SHP77 (cell line): ENCODE measurements at places on chromosomes 13 and 19.

GRCh38 chr13:111267205-111267604 lies 53.2 kb upstream of the TEX29 start:
- DNase-seq: no peak

DNA sequence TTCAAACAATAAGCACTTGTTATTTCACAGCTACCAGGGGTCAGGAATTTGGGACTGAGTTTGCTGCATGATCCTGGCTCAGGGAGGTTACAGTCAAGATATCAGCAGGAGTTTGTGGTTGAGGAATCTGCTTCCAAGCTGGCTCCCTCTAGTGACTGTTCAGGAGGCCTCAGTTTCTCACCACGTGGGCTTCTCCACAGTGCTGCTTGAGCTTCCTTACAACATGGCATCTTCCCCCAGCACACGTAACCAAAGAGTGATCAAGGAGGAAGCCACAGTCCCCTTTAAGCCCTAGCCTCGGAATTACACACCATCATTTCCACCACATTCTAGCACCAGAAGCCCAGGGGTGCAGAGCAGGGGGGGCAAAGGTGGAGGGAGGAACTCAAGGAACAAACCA lies 28.8 kb downstream of the CELF5 start:
- DNase-seq: no peak

GRCh38 chr13:62333466-62333865 lies 917.8 kb upstream of the PCDH20 start:
- no peak for DNase-seq

DNA sequence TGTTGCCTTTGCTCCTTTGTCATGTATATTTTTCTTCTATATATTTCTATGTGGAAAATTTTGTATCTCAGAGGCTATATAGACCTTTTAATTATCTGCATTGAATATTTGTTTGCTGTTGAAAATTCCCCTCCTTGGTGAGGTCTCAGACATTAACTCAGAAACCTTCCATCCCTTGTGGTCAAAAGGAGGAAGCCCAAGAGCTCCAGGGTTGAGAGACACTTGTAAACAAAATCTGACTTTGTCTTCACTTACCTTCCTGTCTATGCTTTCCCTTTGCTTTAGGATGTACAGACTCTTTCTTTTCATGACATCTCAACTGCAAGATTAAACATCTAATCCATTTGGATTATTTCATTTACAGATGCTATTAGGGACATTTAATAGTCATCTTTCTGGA lies 157.5 kb downstream of the PCDH20 start:
- no peak for DNase-seq

DNA sequence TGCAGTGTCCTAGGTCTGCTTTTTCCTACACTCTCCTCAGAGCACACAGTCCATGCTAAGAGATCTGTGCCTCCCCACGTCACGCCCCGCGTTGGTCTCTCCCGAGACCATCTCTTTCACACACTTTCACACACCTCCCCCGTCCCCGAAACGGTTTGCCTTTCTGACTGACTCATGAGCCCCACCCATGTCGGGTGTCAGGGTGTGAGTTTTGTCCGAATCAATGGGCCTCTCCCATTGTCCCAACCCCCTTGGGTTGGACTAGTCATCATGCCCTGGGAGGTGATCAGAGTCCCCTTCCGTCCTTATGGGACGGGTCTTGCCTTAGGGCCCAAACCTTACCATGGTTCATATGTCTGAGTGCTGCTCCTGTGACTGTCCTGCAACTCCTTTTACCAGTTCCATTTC lies 214.0 kb upstream of the HTR2A start:
- DNase-seq: no peak
